Stimulated activated naive CD8-positive, alpha-beta T cell treated with anti-CD3 and anti-CD28 coated beads, Interleukin-15, Interleukin-2, amounts not matched to agents 100 U/mL and 50 U/mL, for 24 hours (primary cell): ENCODE measurements at places on chromosomes 1 and 21.

DNA sequence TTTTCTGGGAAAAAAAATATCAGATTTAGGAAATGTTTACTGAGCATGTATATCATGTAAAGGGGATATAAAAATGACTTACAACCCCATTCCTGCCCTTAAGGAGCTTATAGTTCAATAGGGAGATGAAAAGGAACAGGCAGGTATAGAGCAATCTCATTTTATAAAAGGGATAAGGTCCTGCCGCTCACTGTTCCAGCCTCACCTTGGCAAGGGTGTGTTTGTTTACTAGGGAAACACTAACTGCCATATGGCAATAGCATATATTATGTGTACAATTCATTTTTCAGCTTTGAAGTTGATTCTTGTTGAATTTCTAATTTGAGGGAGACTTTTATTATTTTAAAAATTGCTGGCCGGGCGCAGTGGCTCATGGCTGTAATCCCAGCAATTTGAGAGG is 25.5 kb downstream of the URB2 start:
- DNase-seq, result no peak

DNA sequence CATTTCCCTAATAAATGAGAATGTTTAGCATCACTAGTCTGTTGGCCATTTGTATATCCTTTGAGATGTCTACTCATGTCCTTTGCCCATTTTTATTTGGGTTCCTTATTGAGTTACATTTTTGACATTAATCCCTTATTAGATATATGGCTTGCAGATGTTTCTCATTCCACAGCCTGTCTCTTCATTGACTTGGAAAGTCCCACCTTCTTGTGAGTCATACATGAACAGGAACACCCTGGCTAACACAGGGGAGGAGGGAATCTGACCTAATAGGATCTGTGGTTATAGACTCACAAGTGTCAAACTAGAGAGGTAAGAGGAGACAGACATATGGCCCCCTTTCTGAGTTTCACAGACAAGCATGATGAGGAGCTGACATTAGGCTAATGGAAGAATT is 11.5 kb downstream of the ZP4 start:
- no peak for DNase-seq

DNA sequence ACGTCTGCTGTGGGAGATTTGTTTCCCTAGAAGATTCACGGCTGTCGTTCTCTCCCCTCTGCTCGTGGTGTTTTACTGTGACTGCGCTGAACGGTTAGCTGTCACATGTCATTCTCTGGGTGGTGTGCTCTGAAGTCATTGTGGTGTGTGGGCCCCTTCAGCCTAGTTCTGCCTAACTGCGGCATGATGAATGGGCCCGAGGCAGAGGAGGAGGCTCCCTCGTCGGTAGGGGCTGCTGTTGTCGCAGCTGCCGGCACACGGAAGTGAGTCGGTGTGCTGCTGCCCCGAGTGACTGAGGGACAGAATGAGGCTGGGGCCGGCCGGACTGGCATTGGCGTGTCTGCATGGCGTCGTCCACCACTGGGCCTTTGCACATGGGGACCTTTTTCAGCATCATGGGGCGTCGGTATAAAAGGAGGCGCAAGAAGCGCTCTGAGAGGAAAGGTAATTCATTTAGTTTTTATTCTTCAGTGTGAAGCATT is 77.9 kb downstream of the ADARB1 start:
- DNase-seq, result peak; percentile 76

- no peak for DNase-seq
These were observed 536.6 kb downstream of the RWDD3 start for GRCh38 chr1:95770581-95770980.

DNA sequence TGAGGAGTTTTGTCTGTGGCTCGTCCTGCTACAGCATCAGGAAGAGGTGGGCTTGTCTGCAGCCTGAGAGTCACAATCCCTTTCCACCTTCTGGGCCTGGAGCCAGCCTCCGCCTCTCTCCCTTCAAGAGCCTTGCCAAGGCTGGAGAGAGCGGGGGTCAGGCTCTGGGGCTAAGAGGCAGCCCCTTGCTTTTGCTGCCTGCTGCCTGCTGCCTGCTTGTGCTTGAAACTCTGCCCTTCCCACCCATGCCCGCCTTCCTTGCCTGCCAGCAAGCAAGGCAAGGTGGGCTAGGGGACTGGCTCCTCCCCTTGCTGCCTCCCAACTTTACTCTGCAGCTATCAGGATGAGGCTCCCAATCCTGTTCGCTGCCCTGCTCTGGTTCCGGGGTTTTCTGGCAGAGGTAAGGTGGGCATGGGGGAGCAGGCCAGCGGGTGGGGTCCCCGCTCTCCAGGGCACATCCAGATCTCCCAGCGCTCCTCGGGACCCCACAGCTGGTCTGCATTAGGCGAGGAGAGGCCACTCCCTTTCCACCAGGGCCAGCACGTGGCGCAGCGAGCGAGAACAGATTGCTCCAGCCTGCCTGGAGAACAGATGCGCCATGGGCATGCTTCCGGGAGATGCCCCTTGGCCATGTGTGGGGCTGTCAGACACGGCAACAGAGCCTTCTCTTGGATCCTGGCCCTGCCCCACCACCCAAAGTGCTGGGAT is 7.5 kb upstream of the PTPN7 start:
- no peak for DNase-seq

GRCh38 chr1:228313536-228314277 is 92.9 kb downstream of the TRIM11 start:
- no peak for DNase-seq

GRCh38 chr1:116879478-116880133 is 30.1 kb upstream of the PTGFRN start:
- no peak for DNase-seq

DNA sequence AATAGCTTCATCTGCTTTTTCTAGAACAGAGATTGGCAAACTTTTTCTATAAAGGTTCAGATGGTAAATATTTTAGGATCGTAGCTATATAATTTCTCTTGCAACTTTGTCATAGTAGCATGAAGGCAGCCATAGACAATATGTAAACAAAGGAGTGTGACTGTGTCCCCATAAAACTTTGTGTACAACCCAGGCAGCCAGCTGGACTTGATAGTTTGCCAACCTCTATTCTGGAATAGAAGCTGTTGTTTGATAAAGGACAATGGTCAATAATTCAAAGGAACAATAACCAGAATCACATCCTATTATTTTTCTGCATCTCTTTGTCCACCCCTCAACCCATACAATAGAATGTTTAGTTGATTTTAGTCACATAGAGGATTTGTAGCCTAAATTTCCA is 286.7 kb downstream of the LMX1A start:
- no peak for DNase-seq

- no peak for DNase-seq
These were observed 23.1 kb downstream of the USP25 start for GRCh38 chr21:15752763-15753407.

DNA sequence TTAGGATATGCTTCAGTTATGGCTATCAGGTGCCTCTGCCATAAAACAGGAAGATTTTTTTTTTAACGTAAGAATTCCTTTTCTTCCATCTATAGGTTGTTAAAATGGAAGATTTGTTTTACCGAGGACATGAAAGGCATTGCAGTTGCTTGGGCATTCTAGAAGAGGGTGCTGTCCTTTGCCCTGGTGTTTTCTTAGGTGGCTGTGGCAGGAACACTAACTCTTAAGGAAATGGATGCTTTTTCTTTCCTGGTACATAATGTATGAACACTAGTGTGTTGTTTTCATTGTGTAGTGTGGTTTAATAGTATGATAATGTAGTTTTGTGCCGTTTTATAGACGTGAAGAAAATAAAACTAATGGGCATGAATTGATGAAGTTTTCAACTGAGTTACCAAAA is 47.2 kb downstream of the UCK2 start:
- DNase-seq, result no peak
